ENCODE measurements at places on chromosomes 5 and 9.

DNA sequence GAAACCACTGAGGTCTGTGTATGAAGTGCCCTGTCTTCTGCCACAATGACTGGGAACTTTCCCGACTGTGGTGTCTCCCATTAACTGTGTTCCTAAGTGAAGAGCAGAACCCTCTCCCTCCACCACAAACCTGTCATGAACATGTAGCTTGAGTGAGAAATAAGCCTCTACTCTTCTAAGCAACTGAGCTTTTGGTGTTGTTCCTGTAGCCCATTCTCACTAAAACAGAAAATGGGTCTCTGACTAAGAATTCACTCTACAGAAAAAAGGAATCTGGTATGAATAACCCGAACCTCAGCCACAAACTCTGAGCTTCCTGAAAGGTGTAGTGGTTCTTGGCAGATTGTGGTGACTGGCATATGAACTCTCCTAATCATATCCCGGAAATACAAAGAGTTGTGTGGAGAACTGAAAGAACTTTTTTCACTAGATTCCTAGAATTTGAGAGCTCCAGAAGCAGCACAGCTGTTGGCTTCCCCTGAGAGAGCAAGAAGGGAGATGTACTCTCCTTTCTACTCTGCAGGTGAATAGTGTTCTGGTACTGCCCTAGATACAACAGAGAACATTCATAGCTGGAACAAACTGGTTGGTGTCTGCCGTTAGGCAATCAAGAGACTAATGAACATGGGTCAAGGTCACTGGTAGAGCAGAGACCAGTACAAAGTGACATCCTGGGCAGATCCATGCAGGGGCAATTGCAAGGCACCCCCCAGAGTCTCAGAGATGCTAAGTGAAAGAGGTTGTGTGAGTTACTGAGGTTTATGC, 283.8 kb downstream of the PDE4D start:
- DNase-seq = no peak

DNA sequence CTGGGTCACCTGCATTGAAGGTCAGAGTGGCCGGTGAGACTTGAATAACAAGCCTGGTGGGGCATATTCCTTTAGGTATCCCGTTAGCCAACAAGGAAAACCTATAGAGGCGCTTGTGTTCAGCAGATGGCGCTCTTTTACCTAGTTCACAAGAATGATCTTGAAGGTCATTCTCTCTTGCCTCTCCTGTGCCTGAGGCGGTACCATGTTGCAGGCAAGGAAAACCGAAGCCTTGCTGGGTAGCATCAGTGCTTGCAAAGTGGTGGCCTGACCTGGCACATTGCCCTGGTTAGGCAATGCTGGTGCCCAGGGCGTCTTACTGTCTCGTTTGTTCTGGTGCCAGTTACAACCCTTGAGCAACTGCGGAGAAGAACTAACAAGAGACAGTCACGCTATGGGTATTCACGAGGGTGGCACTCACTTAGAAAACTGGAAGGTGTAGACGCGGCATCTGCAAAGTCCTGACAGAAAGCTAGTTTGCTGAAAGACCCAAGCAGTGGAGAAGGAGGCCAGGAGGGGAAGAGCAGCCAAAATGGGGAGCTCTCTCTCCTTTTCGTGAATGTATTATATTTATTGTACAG, 56.7 kb downstream of the AOPEP start:
- DNase-seq = peak; percentile 47

- no peak for DNase-seq
Measured at GRCh38 chr5:137370096-137371071, 128.7 kb downstream of the SPOCK1 start.

DNA sequence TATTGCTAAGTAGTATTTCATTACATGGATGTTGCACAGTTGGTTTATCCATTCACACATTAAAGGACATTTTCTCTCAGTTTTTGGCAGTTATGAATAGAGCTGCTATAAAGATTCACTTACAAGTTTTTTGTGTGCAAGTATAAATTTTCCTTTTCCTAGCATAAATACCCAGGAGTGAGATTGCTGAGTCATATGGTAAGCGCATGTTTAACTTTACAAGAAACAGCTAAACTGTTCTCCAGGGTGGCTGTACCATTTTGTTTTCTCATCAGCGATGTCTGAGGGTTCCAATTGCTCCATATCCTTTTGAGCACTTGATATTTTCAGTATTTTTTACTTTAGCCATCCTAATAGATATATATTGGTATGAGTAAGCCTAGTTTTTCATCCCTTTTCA, 16.4 kb upstream of the ABCA1 start:
- no peak for DNase-seq

GRCh38 chr5:52987711-52988331, 1.3 kb upstream of the ITGA2 start:
- peak; percentile 42 for DNase-seq

Data from CD4-positive, alpha-beta T cell treated with Interleukin-6 for 4 hours (primary cell).